CD4-positive, alpha-beta T cell treated with Interleukin-4 for 4 hours (primary cell): ENCODE measurements at places on chromosomes 4 and X.

DNA sequence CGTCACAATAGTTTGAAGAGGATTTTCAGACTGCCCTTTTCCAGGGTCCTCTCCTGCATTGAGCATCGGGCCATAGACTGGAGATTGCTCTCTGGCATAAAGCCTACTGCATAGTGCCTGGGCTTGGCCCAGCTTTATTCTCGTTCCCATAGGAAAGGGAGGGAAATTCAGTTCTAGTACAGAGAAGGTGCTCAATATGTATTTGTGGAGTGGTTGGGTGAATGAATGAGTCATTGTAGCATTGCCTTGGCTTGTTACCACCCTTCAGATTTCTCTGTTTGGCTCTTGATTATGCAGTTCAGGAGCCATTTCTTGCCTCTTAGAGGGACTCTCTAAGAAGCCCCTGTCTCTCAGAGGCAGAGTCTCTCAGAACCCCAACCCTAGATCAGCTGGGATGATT lies 2.6 kb downstream of the TMEM35A start:
- no peak for DNase-seq

DNA sequence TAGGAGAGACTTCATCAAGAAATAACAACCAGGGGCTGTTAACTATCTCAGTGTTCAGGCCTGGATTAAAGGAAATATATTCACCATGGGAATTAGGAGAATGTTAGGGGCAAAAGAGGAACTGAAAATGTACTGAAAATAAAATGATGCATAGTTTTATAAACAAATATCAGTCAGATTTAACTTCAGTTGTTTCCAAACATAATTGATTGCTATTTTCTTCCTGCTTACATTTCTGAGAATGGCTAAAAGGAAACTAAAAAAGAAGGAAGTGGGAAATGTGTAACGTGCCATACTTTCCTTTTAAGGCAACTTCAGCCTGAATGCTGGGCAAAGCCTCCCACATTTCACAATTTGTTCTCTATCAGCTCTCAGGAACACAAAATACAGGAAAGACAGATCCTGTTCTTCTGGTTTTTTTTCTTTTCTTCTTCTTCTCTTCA lies 178.1 kb downstream of the MAML3 start:
- no peak for DNase-seq

- DNase-seq, result no peak
Measured at GRCh38 chr4:173205656-173206055, 37.0 kb downstream of the GALNT7 start.

DNA sequence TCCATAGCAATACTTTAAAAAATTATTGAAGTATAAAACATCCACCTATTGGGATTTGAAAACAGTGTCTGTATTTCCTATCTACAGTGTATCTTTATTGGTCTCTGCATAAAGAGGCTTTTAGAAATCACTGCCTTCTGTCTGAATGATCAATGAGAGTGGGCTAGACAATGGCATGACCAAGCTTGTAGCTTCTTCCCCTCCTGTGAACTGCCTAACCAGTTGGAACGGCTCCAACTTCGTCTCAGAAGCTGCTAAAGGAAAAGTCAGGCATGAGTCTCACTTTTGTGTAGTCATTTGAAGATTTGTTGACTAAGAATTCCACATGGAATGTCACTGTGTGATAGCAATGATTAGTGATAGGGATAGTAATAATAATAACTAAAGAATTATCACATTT lies 64.2 kb downstream of the INTS12 start:
- no peak for DNase-seq

DNA sequence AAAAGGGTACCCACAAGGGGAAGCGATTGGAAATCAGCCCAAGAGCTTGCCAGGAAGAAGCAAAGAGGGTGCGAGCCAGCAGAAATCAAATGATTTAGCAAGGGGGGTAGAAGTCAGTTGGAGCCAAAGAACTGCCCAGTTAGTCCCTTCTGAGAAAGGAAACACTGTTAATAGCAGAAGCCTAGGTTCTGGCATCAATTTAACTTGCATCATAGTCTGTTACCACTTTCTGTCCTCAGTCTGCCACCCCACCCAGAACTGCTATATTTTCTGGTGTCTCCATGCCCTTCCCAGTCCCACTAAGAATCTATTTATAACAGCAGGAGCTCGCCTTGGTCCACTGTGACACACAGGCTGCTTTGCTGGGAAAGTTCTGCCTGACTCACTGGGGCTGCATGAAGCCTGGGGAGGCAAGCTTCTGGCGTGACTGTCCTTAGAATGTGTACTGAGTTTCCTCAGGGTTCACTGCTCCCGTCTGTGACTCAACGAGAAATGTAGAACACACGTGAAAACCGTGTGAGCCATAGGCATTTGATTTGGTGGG lies 157.8 kb upstream of the TTC29 start:
- no peak for DNase-seq

DNA sequence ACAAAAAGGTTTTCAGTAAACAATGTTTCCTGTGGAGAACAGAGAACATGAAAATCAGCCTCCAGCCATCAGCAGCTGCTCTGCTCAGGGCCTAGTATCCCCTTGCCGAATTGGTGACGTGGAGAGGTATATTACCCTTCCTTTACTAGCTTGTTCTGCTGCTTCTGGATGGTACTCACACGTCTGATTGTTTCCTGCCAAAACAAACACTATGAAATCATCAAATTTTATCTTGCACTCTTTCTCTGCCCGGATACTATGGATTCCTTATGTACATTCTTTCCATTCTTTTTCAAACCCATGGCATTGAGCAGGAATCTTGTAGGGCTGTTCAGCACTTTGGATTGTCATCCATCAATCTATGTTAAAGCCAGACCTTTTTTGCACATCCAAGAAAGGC lies 18.8 kb upstream of the METAP1 start:
- DNase-seq, result no peak

DNA sequence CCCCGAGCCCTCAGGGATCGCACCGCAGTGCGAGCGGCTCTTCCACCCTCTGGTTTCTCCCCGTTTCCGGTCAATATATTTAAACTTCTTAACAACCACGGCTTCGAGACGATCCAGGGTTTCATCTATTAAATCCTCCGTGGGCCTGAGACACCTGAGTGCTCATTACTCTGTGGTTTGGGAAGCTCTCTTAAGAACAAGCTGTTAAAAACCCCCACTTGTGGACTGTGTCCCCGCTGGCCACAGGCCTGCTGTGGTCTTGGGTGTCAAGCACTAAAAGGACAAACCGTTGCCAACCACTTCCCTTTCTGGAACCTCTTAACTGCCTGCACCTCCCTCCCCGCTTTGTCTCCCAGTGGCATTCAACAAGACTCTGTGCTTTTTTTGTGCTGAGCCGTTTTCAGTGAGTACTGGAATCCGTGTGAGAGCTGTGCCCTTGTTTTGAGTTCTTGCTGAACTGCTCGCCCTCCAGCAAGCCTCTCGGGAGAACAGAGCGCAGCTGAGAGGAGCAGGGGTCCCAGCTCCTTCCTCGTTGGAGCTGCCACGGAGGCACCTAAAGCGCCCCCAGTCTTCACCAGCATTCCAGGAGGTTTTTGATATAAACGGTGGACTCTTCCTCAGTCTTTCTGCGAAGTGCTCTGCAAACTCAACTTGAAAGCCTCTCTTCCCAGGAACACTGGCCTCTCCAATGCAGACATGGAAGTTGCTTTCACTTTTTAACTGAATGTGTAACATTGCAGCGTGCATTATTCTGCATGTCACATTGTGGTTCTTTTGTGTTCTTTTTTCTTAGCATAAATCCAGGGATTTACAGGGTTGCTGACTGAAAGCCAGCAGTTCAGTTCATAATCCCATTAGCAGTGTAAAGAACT lies 691 bp upstream of the IGFBP7 start:
- DNase-seq, result peak; percentile 5

DNA sequence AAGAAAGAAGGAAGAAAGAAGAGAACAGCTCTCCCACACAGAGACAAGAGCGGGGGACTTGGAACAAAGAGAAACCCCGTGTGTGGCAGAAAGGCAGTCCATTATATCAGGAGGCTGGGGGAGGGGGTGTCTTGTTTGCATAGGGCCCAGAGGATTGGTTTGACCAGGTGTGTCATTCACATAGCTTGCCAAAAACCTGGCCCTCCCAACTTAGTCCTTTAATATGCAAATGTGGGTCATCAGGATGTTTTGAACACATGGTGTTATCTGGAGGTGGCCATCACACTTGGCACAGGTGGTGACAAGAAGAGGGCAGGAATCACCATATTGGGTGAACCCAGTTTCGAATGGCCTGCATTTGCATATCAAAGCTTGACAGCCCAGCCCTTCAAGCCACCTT lies 111.7 kb downstream of the LINC00632 start:
- no peak for DNase-seq

GRCh38 chrX:7218321-7219152 lies 70.6 kb upstream of the PUDP start:
- no peak for DNase-seq

- no peak for DNase-seq
Measured at GRCh38 chr4:154485127-154485773, 6.3 kb downstream of the DCHS2 start.

- DNase-seq, result no peak
Measured at GRCh38 chr4:120918788-120919187, 3.7 kb downstream of the PRDM5 start.

DNA sequence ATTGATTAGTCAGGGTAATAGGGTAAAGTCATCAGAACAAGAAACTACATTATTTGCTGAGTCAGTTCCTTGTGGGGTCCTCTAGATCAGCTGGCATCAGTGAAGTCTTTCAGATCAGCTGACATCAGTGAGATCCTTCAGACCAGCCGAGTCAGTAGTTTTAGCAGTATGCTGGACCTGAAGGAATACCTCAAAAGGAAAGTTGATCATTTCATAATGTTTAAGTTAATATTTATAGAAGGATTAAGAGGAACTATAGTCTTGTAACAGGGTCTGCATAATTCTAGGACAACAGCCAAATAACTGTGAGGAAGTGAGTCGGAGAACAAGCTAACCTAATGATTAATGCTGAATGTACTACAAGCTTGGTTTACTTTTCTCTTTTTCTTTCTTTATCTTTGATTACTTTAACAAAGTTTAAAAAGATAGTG lies 958 bp upstream of the UGT2B7 start:
- no peak for DNase-seq

DNA sequence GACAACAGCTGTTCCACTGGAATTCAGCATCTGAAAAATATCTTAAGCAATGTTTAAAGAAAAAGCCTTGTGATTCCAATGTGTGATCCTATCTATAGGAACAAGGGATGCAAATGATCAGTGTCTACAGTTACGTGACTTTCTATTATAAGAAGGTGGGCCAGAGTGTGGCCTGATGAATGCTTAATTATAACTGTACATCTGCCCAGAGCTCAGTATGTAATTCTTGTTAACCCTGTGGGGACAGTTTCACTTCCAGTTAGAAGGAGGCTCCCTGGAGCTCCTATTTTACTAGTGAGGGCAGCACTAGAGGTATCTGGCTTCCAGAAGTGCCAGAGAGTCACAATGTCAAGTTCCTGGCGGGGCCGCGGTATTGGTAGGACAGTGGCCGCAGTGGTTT lies 288.5 kb downstream of the USP46 start:
- DNase-seq, result no peak

DNA sequence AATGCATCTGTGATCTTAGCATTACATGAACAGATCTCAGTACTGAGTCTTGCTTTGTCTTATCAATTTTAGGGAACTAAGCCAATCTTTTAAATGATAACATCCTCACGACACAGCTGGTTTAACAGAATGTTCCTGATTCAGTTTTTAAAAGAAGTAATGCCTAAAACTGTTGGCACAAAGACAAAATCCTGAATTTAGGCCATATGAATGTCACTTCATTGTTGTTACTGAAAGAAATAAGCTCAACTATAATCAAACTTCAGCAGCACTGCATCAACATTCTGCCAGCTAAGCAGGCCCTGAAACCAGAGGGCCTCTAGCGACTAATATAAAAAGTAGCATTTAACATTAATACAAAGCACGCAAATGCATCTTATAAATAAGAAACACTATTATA lies 130.6 kb downstream of the FRYL start:
- DNase-seq, result no peak

GRCh38 chr4:30722359-30723200 lies 2.4 kb downstream of the PCDH7 start:
- no peak for DNase-seq

GRCh38 chr4:101855239-101855638 lies 64.7 kb downstream of the BANK1 start:
- DNase-seq, result no peak

- DNase-seq, result no peak
Measured at GRCh38 chr4:684623-685327, 4.2 kb downstream of the SLC49A3 start.

DNA sequence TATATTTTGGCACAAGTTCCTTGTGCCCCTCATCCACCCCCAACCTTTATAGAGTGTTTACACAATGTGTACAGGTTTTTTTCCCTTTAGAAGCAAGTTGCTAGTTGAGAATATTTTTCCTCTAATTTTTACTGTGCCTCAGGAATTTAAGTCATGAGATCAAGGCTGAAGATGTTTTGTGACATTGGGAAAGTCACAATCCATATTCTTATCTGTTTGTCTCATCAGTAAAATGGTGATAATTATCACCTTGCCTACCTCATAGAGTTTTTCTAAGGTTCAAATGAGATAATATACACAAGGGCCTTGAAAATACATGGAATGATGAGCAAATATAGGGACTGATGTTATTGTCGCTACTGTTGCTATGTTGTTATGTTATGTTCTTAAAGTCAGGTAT lies 109.6 kb upstream of the DIAPH2 start:
- no peak for DNase-seq

GRCh38 chr4:46894826-46895225 lies 14.2 kb downstream of the COX7B2 start:
- DNase-seq, result no peak

DNA sequence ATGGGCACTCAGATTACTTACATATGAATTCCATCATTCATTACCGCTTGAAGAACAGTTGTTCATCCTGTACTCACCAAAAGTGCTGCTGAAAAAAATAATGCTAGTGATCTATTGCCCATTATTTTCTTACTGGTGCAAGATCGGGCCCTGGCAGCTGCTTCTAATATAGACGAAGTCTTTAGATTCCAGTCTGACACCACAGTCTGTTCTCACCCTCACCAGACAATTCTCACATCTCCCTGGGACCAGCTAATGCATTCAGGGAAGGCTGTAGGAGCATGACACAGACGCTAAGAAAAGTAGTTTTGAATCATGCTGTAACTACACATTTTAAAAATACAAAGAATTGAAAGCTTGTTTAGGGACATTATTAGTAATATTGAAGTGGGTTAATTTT lies 13.8 kb downstream of the GEMIN8 start:
- DNase-seq, result no peak

DNA sequence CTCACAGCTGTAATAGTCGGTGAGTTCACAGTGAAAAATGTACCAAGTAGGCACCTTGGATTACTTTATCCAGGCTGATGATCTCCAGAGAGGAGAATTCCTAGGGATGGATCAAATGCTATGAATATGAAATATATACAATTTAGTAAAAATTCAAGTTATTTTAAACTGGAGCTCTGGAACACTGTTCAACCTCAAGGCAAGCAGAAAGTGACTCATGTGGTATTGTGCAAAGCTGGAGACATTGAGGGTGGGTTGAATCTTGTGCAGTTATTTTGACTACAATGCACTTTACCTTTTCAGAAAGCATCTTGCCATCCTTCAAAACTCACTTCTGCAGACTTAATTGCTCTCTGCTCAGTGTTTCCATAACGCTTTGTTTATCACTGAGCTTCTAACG lies 43.4 kb downstream of the OSTC start:
- DNase-seq, result no peak

GRCh38 chr4:184732126-184732525 lies 1.8 kb downstream of the CENPU start:
- no peak for DNase-seq
